Lower lobe of right lung (tissue), 2 donors: ENCODE measurements at places on chromosomes 12 and 14.

- no peak for DNase-seq
- no peak overlapping the region for H3K27ac ChIP-seq
- H3K4me3 ChIP-seq = no peak overlapping the region
- no peaks in the 10 kb centered on the region for H3K4me1 ChIP-seq
These were observed 28.9 kb downstream of the PNN start for GRCh38 chr14:39203659-39204606.

- H3K27me3 ChIP-seq = no peaks in the 10 kb centered on the region
- DNase-seq = no peak
- H3K4me1 ChIP-seq = no peaks in the 10 kb centered on the region
These were observed 15.6 kb downstream of the LGR5 start for GRCh38 chr12:71455028-71455737.

DNA sequence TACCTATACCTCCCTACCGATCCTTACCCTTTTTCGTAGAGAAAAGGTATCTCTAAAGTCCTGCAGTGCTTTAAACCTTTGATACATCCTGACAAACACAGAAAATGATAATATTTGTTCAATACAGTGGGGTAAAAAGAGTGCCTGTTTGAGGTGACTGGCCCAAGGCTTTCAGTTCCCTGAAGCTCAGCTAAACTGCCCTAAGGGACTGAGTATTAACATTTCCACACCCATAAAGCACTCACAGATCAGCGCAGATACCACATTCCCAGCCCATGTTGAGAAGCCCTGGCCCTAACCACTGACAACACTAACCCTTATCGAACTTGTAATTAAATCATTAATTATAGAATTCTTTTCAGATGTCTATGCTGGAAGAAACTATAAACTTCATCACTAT lies 108.7 kb downstream of the DIP2B start:
- no peaks in the 10 kb centered on the region for H3K27me3 ChIP-seq
- H3K4me1 ChIP-seq = peaks cover 18% of the 10 kb centered on the region
- H3K36me3 ChIP-seq = no peaks in the 10 kb centered on the region
- no peak overlapping the region for H3K27ac ChIP-seq

DNA sequence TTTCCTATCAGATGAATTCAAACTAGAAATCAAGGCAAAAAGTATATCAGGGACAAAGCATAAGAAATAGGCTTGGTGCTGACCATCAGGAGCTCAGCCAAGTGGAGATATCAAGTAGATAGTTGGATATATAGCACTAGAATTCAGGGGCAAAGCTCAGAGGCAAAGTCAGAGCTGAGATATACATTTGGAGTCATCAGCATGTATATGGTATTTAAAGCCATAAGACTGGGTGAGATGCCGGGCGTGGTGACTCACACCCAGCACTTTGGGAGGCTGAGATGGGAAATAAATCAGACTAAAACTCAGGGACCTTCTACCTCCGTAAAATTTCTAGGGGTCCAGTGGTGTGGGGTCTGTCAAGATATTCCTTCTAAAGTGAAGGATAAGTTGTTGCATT lies 38.9 kb upstream of the LIMA1 start:
- no peak overlapping the region for H3K27ac ChIP-seq
- H3K27me3 ChIP-seq = no peaks in the 10 kb centered on the region

- H3K36me3 ChIP-seq = peaks cover 10% of the 10 kb centered on the region
- H3K27me3 ChIP-seq = no peaks in the 10 kb centered on the region
- no peak overlapping the region for H3K4me3 ChIP-seq
These were observed 32.3 kb downstream of the PROX2 start for GRCh38 chr14:74843653-74844052.

DNA sequence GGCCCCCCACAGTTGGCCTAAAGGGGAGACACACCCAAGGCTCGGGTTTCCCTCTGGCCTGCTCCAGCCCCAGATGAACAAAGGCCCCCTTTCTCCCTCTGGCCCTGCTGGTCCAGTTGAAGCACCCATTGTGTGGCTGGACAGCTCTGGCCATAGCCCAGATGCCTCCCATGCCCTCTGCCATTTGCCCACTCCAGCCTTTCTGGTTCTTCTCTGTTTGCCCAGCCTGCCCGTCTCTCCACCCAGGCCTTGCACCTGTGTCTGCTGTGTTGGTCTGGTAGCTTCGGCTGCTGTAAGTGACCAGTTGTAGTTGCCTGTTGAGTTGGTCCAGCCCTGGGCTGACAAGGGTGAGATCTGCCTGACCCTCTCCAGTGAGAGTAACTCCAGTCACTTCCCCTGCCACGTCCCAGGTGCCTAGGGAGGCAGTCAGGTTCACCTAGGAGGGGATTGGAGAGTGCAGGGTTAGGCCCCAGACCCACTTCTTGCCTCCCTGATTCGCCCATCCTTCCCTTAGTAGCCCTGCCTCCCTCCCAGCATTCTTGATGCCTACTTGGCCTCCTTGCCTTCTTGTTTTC lies 3.0 kb downstream of the B4GALNT1 start:
- H3K4me1 ChIP-seq = peaks cover 28% of the 10 kb centered on the region
- H3K36me3 ChIP-seq = no peaks in the 10 kb centered on the region
- H3K27ac ChIP-seq = no peak overlapping the region
- DNase-seq = no peak
